ENCODE measurements at places on chromosomes 3 and 15.

GRCh38 chr3:106296062-106296461 is 427.2 kb upstream of the CBLB start:
- DNase-seq: no peak

GRCh38 chr3:1661839-1662238 is 436.8 kb upstream of the CNTN4 start:
- DNase-seq: no peak

DNA sequence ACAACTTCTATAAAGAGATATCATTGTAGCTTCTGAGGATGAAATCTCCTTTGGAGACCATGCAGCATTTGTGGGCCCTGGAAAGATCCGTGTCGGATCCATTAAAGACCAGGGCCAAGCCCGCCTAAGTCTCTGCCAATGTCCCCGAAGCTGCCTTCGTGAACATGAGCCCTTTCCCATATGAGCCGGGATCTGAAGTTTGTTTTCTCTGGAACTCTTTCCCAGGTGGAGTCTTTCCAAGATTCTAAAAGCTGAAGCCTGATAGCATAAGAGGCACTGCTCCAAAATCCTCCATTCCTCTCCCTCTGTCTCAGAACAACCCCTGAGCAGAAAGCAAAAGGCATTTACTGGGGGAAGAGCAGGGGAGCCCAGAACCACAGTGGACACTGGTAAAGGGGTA is 274.6 kb downstream of the NTRK3 start:
- DNase-seq: no peak

DNA sequence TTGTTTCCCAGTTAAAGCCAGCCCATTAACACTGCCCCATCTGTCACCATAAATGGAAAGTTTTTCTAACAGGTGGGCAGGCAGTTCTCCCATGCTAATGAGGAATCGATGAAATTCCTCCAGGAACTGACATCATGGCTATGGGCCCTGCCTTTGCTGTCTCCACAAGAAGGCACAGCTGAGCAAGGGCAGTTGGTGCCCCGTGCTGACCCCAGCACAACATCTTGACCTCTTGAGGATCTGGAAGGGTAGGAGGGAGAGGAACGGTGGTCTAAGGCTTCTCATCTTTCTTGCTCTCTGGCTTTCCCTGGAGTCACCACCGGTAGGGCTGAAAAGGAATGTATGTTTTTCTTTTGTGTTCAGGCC is 46.7 kb downstream of the CHCHD6 start:
- no peak for DNase-seq

- no peak for DNase-seq
Observed at GRCh38 chr15:72492733-72493132, 18.6 kb downstream of the ARIH1 start.

GRCh38 chr3:27800261-27800660 is 78.1 kb upstream of the EOMES start:
- no peak for DNase-seq

DNA sequence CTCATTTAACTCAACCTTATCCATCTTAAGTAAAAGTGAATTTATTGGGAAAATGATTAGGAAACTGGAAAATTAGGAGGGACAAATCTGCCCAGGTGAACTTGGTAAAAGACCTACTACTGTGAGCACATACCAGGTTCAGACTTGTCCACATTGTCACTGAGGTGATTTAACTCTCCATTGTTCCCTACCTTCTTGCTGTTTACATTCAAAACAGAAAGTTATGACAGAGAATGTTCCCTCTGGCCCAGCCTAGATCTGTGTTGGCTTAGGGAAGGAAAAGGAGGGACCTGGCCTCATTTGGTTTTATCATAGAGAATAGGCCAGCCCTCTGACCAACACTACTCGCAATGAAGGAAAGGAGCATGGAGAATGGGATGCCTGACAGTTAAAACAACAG is 117.6 kb downstream of the SATB1 start:
- no peak for DNase-seq

- no peak for DNase-seq
Observed at GRCh38 chr3:59237121-59237520, 187.3 kb upstream of the CFAP20DC start.

DNA sequence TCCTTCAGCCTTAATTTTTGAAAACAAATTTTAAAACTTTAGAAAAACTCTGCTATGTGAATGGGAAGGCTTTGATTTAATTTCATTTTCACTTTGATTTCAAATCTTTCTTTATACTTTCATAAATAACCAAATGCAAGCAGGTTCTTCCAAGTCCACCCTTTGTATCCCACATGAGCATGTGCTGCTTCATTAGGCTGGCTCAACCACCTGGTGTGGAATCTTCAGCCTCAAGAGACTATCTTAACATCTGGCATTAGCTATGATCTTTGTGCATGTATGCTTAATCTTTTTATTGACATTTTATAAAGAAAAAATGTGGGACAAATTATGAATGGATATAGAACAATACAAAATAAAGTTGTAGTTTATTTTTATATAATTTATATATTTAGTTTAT is 81.8 kb upstream of the MLF1 start:
- DNase-seq: no peak

DNA sequence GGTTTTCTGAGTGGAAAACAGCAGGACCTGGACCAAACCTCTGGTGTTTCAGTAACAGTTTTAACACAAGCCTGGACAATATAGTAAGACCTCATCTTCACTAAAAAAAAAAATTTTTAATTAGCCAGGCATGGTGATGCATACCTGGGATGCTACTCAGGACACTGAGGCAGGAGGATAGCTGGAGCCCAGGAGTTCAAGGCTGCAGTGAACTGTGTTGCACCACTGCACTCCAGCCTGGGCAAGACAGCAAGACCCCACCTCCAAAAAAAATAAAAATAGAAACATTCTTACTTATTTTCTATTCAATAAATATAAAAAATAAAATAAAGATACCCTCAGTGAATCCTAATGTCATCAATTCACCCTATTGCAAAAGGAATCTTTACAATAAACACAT is 21.5 kb downstream of the ULK4 start:
- DNase-seq: no peak

DNA sequence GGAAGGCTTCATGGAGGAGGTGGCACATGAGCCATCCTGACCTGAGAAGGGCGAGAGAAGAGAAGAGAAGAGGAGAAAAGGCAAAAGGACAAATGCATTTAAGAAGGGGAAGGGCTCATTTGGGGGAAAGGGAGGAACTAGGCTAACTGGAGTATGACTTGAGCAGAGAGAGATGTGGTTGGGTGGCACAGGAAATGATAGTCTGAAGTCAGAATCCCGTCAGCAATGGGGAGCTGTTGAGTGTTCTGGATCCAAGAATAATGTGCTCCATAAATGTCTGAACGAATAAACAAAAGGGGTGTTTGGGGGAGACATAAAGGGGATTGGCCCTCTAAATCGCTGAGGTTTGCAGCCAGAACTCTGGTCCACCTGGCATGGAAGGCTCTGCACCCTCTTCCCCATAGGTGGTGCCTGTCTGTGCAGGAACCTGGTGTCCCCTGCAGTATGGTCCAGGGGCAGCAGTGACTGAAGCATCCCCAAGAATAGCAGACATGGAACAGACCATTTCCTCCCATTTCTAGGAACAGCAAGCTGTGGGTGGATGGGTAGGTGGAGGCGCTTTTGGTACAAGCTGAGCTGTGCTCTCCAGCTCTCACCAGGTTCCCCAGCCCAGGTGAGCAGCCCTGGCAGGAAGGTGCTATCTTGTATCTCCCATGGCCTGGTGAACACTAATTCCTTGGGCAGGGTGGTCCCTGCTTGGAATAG is 15.2 kb downstream of the CORO2B start:
- no peak for DNase-seq

DNA sequence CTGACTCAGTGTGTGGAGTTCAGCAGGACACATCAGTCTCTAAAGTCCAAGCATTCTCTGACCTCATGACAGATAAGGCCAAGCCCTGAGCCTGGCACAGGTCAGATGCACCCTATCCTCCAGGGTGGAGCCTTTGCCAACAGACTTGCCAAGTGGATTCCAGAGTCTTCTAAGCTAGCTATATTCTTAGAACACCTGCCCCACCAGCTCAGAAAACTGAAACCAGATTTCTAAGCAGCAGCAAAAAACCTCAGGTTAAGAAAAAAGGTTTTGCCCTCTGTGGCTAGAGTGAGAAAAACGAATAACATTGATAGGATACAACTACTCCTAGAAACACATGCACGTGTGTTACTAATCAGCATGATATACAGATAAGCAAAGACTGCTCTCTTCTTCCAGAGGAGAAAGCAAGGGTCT is 11.6 kb downstream of the RMDN3 start:
- no peak for DNase-seq

GRCh38 chr3:105965384-105965783 is 96.6 kb upstream of the CBLB start:
- DNase-seq: no peak

DNA sequence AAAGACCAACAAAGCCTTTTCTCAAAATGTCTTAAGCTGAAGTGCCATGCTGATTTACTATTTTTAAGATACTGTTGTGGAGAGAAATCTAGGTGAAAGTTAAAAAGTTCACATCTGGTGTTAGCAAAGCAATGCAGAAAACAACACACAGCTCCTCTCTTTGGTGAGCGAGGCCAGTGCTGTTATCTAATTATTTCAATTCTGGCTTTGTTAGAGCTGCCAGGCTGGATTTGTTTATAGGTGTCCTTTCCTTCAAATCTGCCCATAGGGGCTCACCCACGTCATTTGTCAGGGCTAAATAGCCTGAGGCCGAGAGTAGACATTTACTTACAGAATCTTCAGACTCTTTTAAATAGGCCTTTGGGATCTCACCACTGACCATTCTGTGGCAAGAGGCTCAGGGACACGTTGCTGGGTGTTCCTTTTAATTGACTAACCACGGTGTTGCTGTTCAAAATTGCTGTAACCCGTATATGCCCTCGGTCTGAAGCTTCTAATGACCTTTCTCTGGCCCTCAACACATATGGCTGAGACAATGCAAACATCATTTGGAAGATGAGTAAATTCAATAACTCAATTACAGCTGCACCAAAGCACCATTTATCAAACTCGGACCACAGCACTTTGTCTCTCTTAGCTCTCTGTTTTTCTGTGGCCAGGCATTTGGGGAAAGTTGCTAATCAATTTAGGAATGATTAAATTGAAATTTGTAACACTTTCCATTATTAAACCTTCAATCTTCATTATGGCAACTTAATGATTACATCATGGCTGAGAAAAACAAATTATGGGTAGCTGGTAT is 152.6 kb downstream of the PDZRN3 start:
- no peak for DNase-seq

- no peak for DNase-seq
Observed at GRCh38 chr3:77825001-77825827, 785.3 kb downstream of the ROBO2 start.

DNA sequence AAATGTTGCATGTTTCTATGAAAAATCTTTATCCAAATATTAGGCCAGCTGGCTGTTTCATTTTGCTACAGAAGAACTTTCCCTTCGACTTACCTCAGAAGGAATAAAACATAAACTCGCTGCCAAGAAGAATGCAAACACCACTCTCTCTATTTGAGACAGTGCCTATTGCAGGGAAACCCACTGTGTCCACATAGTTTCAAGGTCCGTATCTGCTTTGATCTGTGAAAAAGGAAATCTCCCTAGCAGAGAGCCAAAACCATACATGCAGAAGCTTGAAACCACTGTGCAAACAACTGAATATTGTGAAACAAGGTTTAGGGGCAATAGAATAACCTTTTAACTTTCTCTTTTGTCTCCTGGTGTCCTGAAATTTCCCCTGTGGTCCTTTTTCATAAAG is 35.0 kb upstream of the CAPN7 start:
- no peak for DNase-seq

GRCh38 chr3:10504171-10505049 is 976 bp downstream of the ATP2B2 start:
- no peak for DNase-seq

GRCh38 chr3:8709801-8710507 is 23.6 kb upstream of the CAV3 start:
- no peak for DNase-seq

DNA sequence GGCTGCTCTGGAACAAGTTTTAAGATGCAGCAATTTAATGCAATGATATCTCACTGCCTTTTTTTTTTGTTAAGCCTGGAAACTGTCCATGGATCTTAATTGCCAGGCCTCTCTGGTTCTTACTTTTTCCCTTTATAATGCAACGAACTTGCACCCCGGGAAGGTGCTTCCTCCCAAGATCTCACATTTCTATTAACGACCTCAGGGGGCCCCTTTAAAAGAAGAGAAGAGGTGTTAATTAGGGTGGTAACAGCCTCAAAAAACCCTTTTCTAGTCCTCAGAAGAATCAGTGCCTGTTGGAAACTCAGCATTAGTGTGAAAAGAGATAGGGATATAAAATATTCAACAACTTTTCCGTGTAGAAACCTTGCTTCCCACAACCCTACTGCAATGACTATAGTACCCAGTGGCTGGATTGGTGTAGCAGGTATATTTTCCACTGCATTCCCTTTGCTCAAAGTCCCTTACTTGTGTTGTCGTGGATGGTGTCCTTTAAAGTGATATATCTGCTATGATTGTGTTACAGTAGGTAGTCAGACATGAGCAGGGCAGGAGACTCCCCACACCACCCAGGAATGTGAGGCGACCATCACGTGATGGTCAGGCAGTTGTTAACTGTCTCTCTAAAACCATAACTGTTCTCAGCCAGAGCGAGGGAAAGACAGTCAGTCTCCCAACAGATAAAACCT is 121.8 kb downstream of the CTNNB1 start:
- DNase-seq: no peak

GRCh38 chr3:71103430-71103921 is 480.1 kb downstream of the FOXP1 start:
- no peak for DNase-seq

DNA sequence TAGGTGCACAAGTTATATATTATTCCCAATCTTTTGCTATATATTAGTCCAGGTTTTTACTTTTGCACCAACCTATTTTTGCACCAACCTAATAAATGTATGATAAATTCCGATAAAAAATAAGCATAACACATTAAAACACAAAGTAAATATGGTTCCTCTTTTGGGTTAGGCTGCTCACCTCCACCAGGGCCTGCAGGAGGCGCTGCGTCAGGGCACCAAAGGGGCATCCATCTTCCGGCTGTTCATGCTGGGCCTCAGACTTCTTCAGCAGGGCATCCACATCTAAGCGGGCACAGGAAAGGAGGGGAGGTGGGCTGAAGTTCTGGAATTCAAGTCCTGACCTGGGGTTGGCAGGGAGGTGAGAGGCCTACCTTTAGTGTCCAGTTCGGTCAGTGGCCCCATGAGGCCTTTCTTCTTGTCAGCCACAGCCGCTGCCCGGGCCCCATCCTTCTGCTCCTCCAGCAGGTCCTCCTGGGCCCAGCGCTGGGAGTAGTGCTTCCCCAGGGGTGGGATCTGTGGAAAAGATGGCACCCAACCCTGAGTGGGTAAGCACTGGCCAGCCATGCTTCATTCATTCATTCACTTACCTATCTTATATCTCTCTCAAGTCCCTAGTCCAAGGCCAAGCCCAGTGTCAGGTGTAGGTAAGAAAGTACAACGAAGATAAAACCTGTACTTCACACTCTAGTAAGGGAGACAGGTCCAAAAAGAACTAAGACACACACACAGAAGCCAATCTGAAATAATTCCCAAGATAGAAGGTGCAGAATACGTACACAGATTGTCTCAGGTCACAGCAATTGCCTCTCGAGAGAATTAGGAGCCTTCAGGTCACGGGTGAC is 5.2 kb downstream of the TADA3 start:
- no peak for DNase-seq

Data from activated CD4-positive, alpha-beta T cell treated with anti-CD3 and anti-CD28 coated beads for 4 hours (primary cell).